ENCODE measurements at places on chromosomes 6 and 20.

DNA sequence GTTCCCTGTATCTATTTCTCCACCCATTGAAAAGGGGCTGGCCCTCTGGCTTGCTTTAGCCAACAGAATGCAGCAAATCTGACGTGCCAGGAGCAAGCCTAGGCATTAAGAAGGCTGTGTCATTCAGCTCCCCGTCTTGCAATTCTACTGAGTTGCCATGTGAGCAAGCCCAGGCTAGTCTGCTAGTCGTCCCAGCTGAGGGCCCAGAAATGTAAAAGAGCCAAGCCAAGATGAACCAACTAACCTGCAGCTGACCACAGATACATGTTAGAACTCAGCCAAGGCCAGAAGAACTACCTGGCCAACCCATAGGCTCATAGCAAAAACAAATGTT, 30.1 kb downstream of the PREP start:
- DNase-seq = no peak

DNA sequence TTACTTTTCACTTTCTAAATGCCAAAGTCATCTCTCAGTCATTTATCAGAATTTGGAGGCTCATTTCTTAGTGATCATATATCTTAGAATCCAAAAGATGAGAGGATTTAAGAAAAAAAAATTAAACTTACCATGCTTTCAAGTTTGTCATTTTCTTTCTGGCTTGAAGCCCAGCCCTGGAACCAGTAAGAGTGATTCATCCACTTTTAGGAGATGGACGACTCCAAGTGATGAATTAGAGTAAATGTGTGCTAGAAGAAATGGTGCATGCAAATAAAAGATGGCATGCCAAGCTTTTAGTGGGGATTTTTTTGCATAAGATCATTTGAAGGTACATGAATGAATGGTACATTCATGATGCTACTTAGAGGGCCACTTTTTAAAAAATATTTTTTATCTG, 20.1 kb downstream of the PLCB1 start:
- no peak for DNase-seq

DNA sequence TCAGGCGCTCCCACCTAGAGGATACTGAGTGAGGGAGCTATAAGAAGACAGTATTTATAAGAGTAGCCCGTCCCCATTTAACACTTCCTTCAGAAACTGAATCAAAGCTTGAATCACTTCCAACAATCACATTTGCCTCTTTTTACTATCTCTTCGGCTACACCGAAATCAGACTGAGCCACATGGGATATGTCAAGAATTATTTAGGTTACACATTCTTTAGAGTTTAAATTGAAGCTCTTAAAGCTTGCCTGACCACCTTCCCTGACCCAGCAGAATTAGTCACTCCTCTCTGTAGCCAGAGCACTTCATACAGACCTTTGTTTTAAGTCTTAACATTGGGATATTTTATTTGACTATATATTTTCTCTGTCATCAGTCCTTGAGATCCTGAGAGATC, 163.7 kb downstream of the MAFB start:
- no peak for DNase-seq

DNA sequence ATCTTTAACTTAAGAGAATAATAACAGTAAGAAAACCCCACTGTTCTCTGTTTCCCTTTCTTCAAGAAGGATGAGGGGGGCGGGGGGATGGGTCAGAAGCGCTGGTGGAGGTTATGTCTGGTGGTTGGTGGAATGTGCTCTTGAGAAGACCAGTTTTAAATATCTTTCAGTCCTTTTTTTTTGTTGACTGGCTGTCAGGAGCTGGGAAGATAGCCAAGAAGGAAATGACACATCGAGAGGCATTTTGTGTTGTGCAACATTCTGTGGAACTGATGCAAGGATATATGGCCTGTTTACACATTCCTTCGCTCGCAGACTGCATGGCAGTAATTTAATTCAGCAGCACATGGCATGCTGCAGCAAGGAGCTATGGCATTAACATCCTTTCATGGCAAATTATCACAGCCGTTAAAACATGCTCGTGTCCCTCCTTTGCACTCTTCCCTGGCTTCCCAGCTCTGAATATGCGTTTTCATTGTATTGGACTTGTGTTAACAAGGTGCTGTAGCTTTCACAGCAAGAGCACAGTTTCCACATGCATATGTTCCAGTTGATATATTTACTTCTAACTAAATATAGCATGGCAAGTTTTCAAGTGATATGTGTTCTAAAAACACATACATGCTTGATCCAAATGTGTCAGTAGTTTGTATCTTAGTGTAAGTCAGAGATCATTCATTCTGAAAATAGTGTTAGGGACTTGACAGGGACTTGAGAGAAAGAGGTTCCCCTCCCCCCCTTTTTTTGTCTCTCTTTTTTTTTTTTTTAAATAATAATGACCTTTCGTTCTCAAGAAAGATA, 68.2 kb upstream of the SUPT3H start:
- no peak for DNase-seq

DNA sequence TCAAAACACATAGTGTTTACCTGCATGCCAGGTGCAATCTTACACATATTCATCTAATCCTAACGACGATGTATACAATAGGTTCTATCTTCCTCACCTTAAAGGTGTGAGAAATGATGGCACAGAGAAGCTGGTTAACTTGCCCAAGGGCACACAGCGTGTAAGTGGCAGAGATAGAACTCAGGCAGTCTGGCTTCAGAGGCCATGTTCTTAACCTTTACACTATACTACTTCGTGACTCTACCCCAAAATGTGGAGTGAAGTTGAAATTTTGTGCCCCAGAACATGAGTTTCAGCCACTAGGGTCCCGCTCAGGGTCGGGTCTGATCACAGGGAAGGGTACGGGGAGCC, 584 bp downstream of the VPS52 start:
- DNase-seq = no peak

- DNase-seq = no peak
Observed at GRCh38 chr6:109039795-109040194, 54.9 kb downstream of the SESN1 start.

GRCh38 chr6:138397128-138398122, 6.6 kb upstream of the HEBP2 start:
- no peak for DNase-seq

GRCh38 chr6:45462190-45463134, 84.7 kb upstream of the SUPT3H start:
- DNase-seq = no peak

GRCh38 chr6:41404182-41404845, 68.9 kb downstream of the NCR2 start:
- no peak for DNase-seq

DNA sequence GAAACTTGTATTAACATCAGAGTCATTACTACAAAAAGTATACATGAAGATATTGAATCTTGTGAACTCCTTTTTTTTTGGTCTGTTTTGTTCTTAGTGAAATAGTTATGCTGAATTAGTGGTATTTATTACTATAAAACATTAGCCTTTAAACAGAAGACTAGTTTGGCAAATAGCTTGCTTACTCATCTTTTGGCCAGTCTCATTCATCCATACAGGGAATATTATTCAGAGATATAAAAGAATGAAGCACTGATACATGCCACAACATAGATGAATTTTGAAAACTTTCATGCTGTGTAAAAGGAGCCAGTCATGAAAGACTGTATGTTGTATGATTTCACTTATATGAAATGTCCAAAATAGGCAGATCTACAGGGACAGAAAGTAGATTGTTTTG, 205.9 kb downstream of the ZFAND3 start:
- DNase-seq = no peak

DNA sequence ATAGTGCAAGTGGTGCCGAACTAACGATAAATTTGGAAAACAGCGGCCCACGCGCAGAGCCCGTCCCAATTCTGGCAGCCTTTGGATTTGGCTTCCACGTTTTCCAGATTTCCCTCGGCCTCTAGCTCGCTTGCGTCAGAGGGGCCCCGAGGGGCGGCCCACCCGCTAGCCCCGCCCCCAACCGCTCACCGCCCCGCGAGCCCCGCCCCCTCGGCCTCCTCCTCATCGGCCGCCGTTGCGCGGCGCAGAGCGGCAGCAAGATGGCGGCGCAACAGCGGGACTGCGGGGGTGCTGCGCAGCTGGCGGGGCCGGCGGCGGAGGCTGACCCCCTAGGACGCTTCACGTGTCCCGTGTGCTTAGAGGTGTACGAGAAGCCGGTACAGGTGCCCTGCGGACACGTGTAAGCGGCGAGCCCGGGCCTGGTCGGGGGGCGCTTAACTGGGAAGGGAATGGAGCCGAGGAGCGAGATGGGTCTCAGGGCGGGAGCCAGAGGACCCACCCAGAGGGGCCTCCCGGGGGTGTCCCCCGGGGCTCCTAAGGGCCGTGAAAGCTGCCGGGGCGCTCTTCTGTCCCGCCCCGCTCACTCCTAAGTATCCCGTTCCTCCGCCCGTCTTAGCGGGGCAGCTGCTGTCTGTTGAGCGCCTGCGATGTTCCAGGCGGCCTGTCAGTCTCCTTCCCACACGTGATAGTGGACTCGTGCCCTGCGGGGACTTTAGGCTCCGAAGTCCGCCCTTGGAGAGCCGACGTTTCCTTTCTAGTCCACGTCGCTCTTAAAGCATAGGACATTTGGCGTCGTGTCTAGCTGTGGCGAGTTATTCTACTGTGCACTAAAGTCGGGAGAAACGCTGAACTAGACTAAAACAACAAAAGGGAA, at the start of gene RNF114:
RNF114 (plus strand) TSS at position 245 of the 874 bp plus-strand sequence; CDS start at position 261, 16 bp downstream.
- peak; percentile 99 for DNase-seq

DNA sequence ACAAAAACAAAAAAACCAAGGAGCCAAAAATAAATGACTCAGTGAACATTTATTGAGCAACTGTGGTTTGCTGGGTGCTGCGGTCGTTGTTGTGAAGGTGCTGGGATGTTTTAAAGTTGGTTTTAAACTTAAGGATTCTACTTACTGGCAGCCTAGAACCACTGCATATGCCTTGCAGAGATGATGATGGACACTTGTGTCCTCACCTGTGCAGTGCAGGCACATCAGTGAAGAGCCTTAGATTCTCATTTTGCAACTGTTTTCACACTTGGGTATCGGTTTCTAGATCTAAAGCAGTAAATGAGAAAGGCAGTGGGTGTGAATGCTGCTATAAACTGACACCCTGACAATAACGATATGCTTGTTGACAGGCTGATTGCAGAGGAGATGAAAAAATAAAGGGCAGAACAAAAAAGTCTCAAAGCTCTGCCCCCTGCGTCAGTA, 68.8 kb downstream of the UTRN start:
- DNase-seq = no peak

- no peak for DNase-seq
Observed at GRCh38 chr20:40497899-40498691, 190.9 kb downstream of the MAFB start.

DNA sequence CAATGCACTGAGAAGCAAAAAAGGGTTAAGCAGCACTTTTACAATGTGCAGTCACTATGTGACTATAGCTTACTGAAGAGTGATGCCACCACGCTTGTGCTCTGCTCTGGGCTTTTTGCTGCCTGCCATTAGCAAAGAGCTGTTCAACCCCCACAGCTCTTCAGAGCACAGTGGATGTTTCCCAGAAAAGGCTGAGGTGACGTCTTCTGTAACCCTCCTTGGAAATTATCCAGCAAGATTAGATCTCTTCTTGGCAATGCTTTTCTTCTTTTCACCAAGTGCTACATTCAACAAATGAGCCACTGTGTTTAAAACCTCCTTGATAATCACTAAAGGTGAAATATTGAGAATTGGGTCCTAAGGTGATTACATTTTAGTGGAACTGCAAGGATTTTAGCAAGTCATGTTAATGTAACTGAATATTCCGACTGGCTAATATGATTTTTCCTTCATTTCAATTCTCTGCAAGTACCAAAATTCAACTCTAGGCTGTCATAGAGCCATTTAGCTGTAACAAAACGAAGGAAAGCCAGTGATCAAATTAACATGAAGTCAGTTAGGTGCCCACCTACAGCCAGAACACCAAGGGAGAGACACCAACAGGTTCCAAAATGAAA, 34.9 kb downstream of the ELOVL5 start:
- DNase-seq = no peak

DNA sequence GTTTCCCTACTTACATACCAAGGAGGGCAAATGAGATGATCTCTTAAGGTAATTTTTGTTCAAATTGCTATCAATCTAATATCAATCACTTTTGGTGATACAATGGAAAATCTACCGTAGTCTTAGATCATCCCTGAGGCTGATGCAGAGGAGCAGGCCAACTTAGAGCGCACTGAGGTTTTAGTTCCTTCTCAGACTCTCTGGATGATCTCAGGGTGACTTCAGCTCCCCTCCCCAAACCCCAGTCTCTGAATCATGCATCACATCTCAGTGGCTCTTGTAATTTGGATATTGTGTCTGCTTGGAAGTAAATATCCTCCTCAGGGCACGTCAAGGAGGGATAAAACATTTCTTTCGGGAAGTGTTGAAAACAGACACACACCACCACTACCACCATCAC, 5.9 kb downstream of the TUBB2B start:
- no peak for DNase-seq

GRCh38 chr6:793261-793660, 100.3 kb upstream of the EXOC2 start:
- no peak for DNase-seq

GRCh38 chr6:16244446-16244845, 6.1 kb downstream of the GMPR start:
- DNase-seq = no peak

DNA sequence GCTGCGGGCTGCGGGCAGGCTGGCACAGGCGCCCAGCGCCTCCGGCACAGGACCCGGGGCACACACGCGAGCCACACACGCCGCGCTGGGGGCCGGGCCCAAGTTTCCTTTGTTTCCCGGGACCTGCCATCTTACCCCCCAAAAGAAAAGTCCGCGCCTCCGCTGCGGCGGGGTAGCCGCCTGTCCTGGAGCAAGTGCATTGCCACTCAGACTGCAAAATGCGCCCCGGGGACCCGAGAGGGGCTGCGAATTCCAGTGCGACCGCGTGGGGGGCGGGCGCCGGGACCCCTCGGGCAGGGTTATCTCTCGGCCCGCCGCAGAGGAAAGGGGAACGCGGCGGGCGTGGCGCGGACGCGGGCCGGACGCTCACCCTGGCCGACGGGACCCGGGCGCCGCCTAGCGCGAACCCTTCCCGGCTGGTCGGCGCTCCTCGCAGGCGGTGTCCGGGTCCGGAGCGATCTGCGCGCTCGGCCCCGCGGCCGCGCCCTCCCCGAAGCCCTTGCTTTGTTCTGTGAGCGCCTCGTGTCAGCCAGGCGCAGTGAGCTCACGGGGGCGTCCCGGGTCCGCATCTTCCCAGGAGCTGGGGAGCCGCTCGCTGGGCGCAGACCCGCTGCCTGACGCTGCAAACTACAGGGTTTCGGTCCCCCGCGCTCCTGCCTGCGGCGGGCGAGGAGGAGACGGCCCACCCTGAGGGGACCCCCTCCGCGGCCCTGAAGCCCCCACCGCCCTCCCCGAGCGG, 639 bp upstream of the CD24 start:
- peak; percentile 61 for DNase-seq

- no peak for DNase-seq
Observed at GRCh38 chr6:111256646-111257045, 169.3 kb downstream of the SLC16A10 start.

All from D341Med (cell line).